Mesangial cell (primary cell): ENCODE measurements at places on chromosomes 2 and 18. TPM values are rescaled to one million over a fixed set of nuclear protein-coding genes. Genes with fewer than 3 reads are reported as not detected.

EPAS1 gene
- 5.7 and 33.5 TPM in 2 replicates for total RNA-seq

AMER3 gene
- not detected in 2 replicates for total RNA-seq

KCNG2 gene
- total RNA-seq = not detected in 2 replicates

GAL3ST2 gene
- 1.0 TPM in 1 of 2 replicates, not detected in the other for total RNA-seq

KANSL1L gene
- 4.7 and 13.4 TPM in 2 replicates for total RNA-seq

RUFY4 gene
- not detected in 2 replicates for total RNA-seq

UGT1A10 gene
- total RNA-seq = not detected in 2 replicates

DHRS9 gene
- 0.81 TPM in 1 of 2 replicates, not detected in the other for total RNA-seq

CSRNP3 gene
- 0.81 and 1.4 TPM in 2 replicates for total RNA-seq

HNMT gene
- 0.33 and 1.6 TPM in 2 replicates for total RNA-seq

RMDN2 gene
- total RNA-seq = 1.3 and 1.6 TPM in 2 replicates

LCT gene
- total RNA-seq = not detected in 2 replicates

CTAGE1 gene
- total RNA-seq = not detected in 2 replicates

DTNA gene
- 4.7 and 11.7 TPM in 2 replicates for total RNA-seq

SIX3 gene
- total RNA-seq = not detected in 2 replicates

ARL5A gene
- total RNA-seq = 28.0 and 32.4 TPM in 2 replicates

TSPYL6 gene
- not detected in 2 replicates for total RNA-seq

APCDD1 gene
- total RNA-seq = 3.4 TPM in 1 of 2 replicates, not detected in the other

UGT1A7 gene
- total RNA-seq = not detected in 2 replicates

KLHL14 gene
- total RNA-seq = 3.3 and 15.3 TPM in 2 replicates

VWC2L gene
- total RNA-seq = not detected in 2 replicates

CRYBA2 gene
- total RNA-seq = not detected in 2 replicates

HNRNPLL gene
- 17.9 and 22.3 TPM in 2 replicates for total RNA-seq

KCNJ3 gene
- total RNA-seq = 0.13 and 0.16 TPM in 2 replicates

ARHGAP25 gene
- 0.13 TPM in 1 of 2 replicates, not detected in the other for total RNA-seq

PIKFYVE gene
- total RNA-seq = 9.3 and 17.5 TPM in 2 replicates

SERPINB10 gene
- total RNA-seq = not detected in 2 replicates

REG1B gene
- total RNA-seq = not detected in 2 replicates

PROKR1 gene
- total RNA-seq = not detected in 2 replicates

GREB1 gene
- total RNA-seq = under 0.01 and 0.51 TPM in 2 replicates

FECH gene
- 31.1 and 35.1 TPM in 2 replicates for total RNA-seq

ATAD2B gene
- total RNA-seq = 2.8 and 3.2 TPM in 2 replicates

CD8A gene
- not detected in 2 replicates for total RNA-seq

SPATA3 gene
- total RNA-seq = not detected in 2 replicates

PLA2R1 gene
- total RNA-seq = 3.6 and 5.7 TPM in 2 replicates

REG3G gene
- total RNA-seq = not detected in 2 replicates

TMEM247 gene
- total RNA-seq = not detected in 2 replicates

GPR55 gene
- not detected in 2 replicates for total RNA-seq
